Activated T-cell treated with anti-CD3 and anti-CD28 coated beads, Interleukin-2, amount 50 U/mL, for 72 hours (primary cell): ENCODE measurements at places on chromosomes 16 and 17. TPM values are rescaled to one million over a fixed set of nuclear protein-coding genes. Genes with fewer than 3 reads are reported as not detected.

- no peak for DNase-seq
These were observed 8.7 kb downstream of the ZDHHC7 start for GRCh38 chr16:85002608-85003007.

- no peak for DNase-seq
These were observed 39.9 kb downstream of the SMPD3 start for GRCh38 chr16:68408428-68408827.

GRCh38 chr16:17832738-17833137 lies 362.0 kb upstream of the XYLT1 start:
- no peak for DNase-seq

The SLC52A1 gene
- 0.23 TPM for total RNA-seq

The SDR42E1 gene
- total RNA-seq = 13.0 TPM
